ENCODE measurements at places on chromosomes 3 and 15.

DNA sequence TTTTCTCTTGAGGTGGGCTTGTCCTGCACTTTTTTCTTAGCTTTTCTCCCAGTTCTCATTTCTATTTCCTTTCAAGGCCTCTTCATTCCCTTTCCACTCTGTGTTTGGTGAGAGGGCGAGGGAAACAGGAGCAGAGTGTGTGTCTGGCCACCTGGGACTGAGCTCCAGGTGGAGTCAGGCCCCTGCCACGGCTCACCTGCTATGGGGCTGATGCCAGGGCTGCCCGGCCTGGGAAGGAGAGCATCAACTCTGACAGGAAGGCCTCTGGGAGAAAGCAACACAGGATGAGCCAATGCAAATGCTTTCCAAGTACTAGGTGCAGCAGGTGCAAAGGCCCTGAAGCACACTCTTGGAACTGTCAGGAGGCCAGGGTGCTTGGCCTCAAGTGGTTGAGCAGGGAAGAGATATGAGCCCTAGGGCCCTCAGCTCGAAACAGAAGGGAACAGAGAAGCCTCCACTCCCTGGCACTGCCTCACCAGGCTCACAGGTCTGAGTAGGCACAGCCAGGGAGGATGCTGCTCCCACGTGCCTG is 27.3 kb upstream of the DUSP7 start:
- DNase-seq, result no peak

GRCh38 chr3:138119423-138119766 is 4.0 kb upstream of the DZIP1L start:
- no peak for DNase-seq

- DNase-seq, result no peak
Observed at GRCh38 chr3:8953313-8953712, 10.0 kb downstream of the RAD18 start.

DNA sequence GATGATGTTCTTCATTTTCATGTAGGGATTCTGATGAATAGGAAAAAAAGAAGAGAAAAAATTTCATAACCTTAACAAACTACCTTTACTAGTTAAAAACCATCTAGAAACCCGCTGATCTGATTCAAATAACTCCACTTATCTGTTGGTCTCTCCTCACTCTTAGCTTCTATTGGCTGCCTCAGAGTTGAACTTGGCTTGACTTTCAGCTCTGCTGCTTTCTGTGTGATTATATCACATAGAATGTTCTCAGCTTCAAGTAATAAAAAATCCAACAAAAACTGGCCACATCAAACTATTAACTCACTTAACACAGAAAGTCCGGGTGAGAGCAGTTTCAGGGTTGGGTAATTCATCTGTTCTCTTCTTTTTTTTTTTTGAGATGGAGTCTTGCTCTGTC is 126.8 kb upstream of the RASGRP1 start:
- DNase-seq, result no peak

DNA sequence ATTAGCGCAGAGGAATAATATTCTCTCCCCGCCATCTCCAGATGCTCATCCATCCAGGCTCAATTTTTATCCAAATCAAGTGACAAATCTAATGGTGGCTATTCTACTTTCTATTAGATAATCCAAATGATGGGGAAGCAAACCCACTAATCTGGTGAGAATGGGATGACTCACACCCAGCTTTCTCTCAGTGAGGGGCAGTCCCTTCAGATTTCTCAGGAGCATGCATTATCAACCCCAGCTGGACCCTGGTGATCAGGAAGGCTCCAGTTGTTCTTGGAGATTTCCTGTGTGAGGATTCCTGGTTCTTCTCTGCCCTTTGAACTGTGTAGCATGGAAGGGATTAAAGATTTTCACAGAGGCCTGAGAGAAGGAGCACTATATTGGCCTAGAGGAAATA is 358.0 kb downstream of the WDR72 start:
- no peak for DNase-seq

GRCh38 chr15:80736560-80736959 is 41.5 kb downstream of the ABHD17C start:
- DNase-seq, result no peak

DNA sequence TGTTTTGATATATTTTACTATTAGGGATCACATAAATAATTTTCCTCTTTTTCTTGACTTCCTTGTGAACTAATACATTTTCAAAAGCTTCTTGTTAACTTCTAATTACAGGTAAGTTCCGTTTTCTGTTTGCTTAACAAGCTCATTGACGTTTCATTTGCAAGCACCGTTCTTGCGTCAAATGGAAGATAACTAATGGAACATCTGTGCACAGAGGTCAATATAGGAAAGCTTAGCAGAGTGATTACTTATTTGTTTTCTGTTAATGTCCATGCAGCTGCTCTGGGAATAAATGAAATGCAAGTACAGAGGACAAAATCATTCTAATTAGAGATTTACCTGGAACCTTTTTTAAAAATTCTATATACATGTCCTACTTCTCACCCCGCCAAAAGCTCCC is 115.5 kb upstream of the C2CD4B start:
- DNase-seq, result no peak

DNA sequence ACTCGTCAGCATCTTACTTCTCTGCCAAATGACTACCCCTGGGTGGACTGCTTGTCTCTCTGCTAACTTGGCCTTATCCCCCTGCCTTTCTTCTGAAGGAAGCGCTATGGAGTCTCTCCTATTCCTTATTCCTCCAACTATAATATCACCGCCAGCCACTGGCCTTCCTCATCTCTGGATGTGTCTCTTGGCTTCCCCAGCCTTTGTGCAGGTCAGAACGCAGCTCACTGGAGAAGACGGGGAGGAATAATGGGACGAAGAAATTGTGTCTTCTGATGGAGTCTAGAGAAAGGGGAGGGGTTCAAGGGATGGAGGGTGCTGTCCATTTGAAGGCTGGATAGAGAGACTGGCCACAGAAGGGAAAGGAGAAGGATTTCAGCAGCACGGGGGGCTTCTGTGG is 16.9 kb downstream of the ITGA11 start:
- no peak for DNase-seq

DNA sequence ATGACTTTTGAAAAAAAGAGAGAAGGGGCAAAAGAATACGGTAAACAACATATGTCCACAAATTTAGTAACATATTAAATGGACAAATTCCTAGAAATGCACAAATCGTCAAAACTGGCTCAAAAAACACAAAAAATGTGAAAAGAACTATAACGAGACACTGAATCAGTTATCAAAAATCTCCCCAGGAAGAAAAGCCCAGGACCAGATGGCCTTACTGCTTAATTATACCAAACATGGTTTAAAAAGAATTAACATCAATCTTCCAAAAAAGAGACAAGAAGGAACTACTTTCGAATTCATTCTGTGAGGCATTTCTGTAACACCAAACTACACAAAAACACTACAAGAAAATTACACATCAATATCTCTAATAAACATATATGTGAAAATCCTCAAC is 117.4 kb downstream of the STAG1 start:
- DNase-seq, result no peak

DNA sequence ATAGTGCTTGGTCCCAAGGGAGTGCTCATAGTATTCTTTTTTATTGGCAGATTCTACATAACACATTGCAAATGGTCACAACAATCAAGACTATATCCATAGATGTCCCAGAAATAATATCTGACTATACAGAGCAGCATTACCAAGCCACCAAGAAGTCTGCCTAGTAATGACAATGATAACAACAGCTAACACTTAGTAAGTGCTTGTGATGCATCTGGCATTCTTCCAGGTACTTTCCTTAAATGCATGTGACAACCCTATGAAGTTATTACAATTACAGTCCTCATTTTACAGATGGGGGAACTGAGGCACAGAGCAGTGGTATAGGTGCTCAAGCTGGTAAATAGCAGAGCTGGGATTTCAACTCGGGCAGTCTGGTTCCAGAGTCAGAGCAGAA is 49.6 kb upstream of the ICE2 start:
- DNase-seq, result no peak

DNA sequence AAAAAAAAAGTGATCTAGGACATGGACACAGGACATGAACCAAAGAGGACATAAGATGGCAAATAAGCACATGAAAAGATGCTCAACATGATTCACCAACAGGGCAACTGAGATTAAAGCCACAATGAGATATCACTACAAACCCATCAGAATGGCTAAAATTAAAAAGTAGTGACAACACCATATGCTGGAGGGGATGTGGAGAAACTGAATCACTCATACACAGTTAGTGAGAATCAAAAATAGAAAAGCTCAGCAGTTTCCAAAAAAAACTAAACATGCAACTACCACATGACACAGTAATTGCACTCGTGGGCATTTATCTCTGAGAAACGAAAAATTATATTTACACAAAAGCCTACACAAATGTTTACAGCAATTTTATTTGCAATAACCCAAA is 27.9 kb upstream of the ACKR4 start:
- no peak for DNase-seq

- DNase-seq, result no peak
Observed at GRCh38 chr3:48518638-48519276, 14.8 kb upstream of the SHISA5 start.

GRCh38 chr3:40309925-40310695 is 603 bp downstream of the EIF1B start:
- no peak for DNase-seq

GRCh38 chr3:69240651-69241568 is 118.5 kb upstream of the LMOD3 start:
- DNase-seq, result no peak

- DNase-seq, result no peak
Observed at GRCh38 chr3:63471781-63472180, 180.7 kb upstream of the SNTN start.

- no peak for DNase-seq
Observed at GRCh38 chr3:52246264-52246620, 683 bp downstream of the PPM1M start.

DNA sequence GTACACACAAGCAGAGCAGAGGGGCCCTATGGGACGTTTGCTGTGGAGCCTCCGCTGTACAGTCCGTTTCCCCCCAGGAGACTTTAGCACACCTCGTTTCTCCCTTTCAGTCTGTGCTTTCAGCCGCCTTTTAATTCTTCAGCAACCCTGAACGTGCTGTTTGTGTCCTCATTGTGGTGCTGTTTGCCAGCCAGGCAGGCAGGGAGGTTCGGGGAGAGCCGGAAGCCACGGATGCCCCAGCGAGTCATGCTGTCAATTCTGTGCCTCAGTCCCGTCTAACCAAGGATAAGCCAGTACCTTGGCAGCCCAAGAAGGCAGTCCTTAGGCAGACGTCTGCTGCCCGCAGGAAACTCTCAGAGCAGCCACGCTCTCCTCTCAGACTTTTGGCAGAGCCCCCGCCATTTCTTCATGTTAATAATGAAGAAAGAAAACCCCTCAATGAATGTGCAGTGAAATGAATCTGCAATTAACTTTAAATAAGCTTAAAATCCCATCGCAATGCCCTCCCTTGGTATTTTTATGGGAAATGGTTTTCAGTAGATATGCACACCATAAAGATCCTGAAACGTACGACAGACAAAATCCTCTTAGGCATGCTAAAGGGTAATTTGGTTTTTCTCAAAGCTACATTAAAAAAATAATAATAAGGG is 158.6 kb downstream of the UACA start:
- no peak for DNase-seq

DNA sequence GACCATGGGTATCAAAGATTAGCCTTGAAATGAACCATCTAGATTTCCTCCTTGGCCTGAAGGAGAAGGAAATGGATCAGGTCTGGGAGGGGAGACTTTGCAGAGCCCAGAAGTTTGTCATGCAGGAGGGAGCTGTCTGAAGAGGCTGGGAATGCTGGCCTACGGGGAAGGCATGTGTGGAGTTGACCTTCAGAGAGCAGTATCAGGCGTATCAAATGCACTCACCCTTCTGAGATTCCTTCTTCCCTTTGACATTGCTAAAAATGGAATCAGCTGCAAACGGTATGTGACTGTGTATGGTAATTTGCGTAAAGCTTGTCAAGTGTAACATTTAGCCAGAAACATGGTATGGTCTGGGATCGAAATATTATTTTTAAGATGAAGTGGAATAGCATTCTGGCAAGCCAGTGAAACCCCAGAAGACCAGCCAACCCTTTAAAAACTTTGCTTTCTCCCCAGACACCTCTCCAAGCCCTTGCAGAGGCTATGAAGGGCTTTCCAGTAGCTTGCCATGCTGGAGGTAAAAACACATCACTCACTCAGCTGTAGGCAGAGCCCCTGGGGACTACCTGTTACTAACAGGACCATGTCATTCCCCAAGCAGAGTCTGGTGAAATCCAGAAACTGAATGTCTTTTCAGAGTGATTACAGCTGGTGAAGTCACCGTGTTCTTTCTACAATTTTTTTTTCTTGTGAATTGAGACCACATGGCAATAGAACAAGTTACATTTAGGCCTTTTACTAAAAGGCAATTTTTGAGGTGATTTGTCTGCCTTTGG is 174.7 kb upstream of the SLC24A5 start:
- no peak for DNase-seq

DNA sequence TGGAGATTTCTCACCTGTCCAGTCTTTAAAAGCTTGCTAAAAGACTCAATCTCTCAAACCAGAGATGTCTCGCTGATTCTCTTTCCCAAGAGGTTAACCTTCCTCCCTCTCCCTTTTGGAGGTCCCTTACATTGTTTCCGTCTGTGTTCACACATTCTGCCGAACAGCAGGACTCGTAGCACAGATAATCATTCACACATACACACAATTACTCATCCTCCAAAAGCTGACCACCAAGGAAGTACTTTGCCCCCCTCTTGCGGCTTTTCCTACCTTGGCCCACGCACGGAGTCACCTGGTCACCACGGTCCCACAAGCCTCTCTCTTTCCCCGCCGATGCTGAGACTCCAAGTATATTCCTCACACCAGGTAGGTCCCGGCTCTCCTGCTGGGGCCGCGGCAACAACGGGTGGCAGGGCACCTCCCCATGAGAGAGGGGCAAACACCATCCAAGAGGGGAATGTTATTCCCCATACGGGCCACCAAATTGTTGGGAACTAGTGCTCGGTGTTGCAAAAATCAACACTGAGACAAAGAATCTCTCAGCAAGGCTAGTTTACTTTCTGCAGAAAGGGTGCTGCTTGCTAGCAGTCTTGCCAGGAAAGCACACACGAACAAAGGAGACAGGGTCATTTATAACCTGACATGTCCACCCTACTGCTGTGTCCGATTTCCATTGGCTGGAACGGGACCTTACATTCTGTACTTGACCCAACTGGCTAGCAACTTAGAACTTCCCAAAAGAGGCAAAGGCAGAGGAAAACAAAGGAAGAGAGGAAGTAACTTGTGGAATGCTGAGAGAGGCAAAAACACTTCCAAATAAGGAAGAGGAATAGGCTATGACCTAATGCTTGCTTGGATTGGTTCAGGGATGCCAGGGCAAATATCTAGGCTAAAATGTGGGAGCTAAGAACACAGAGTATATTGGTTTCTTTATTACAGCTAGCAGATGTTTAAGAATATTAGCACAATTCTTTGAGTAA is 102.1 kb upstream of the NECTIN3 start:
- no peak for DNase-seq

GRCh38 chr3:100125161-100125938 is 11.0 kb upstream of the FILIP1L start:
- no peak for DNase-seq

DNA sequence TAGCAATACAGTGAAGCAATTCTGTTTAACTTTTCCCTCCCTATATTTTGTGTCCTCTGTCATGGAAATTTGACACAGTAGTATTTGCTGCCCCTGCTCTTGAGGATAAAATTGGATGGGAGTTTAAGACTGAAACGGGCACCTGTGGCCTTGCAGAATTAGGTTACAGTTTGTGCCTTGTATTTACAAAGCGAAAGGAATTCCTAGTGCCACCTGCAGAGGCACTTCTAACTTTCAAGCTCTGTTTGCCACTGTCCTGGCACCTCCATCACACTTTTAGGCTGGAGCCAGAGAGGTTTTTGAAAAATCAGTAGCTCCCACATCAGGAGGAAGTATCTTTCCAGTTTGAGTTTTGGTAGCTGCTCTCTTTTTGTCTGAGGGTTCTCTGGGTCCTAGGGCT is 39.5 kb downstream of the CD86 start:
- no peak for DNase-seq

- no peak for DNase-seq
Observed at GRCh38 chr3:125443923-125444322, 68.8 kb upstream of the ZNF148 start.
